ENCODE measurements at places on chromosomes 2 and 18. TPM values are rescaled to one million over a fixed set of nuclear protein-coding genes. Genes with fewer than 3 reads are reported as not detected.

- no peaks in the 10 kb centered on the region for H3K27me3 ChIP-seq
- no peaks in the 10 kb centered on the region for H3K36me3 ChIP-seq
- H3K4me1 ChIP-seq, result no peaks in the 10 kb centered on the region
- H3K27ac ChIP-seq, result no peak overlapping the region
These were observed 132.7 kb downstream of the TSN start for GRCh38 chr2:121888189-121888557.

Gene TUBB8B
- not detected for total RNA-seq

- no peaks in the 10 kb centered on the region for H3K4me1 ChIP-seq
- no peak for DNase-seq
- H3K27ac ChIP-seq, result no peak overlapping the region
These were observed 240.6 kb upstream of the CWC22 start for GRCh38 chr2:180247658-180248057.

Gene CAPN13
- total RNA-seq, result 46.1 TPM
